ENCODE measurements at places on chromosomes 12 and 14. TPM values are rescaled to one million over a fixed set of nuclear protein-coding genes. Genes with fewer than 3 reads are reported as not detected.
A peak's percentile ranks its signal among the peaks of the same experiment; 100 is the strongest.

GRCh38 chr12:126347421-126347820 is 1282.2 kb downstream of the AACS start:
- H3K4me1 ChIP-seq = no peaks in the 10 kb centered on the region
- H3K27ac ChIP-seq = no peak overlapping the region
- no peak overlapping the region for H3K4me3 ChIP-seq
- no peak for DNase-seq
- no peaks in the 10 kb centered on the region for H3K36me3 ChIP-seq

LMNTD1 gene
- total RNA-seq = not detected

LRP1-AS gene
- not detected for total RNA-seq

ARG2 gene
- 11.4 TPM for total RNA-seq

LIN7A gene
- 8.9 TPM for total RNA-seq

DNA sequence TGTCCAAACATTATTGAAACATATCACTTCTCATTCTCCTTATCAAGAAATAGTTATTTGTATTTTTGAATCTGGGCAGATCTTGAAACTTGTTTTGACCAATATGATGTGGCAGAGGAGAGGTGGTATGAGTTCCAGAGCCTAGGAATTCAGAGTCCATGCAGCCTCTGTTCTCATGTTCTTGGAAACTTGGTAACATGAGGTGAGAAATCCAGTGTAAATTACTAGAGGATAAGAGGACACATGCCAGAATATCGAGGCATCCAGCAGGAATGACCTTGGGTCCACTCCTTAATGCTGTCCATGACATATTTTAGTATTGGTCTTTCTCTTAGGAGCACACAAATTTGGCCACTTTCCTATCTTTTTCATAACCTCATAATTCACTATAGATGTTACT is 1374.6 kb downstream of the FSCB start:
- H3K4me1 ChIP-seq = no peaks in the 10 kb centered on the region
- DNase-seq = no peak
- no peak overlapping the region for H3K4me3 ChIP-seq

DNA sequence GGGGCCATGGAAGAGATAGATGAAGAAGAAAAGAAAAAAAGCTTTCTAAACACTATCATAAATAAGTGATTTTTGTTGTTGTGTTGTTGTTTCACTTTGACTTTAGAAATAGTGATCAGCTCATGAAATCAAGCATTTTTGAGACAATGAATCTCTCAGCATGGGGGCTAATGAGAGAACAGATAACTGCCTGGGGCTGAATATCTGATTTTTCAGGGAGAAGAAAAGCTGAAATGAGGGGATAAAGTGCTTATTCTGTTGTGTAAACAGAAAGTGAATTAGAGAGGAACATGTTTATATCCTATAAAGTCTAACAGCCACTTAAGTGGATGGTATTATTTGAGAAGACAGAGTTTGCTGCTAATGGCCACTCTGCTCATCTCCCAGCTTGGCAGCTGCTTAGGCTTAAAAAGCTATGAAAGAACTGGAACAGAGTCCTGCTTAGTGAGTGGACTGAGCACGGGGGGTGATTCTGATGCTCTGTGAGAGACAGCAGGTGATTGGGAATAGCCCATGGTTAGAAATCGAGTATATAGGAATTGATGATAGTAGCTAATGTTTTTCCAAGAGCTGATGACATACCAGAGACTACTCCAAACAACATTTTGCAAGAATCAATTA is 646.1 kb upstream of the TMEM132C start:
- H3K27me3 ChIP-seq = no peaks in the 10 kb centered on the region
- no peak overlapping the region for H3K27ac ChIP-seq
- no peak for DNase-seq
- H3K4me1 ChIP-seq = no peaks in the 10 kb centered on the region

GRCh38 chr14:96581902-96582301 is 79.7 kb downstream of the PAPOLA start:
- peaks cover 8% of the 10 kb centered on the region for H3K4me1 ChIP-seq
- no peaks in the 10 kb centered on the region for H3K36me3 ChIP-seq
- no peak overlapping the region for H3K27ac ChIP-seq

DNA sequence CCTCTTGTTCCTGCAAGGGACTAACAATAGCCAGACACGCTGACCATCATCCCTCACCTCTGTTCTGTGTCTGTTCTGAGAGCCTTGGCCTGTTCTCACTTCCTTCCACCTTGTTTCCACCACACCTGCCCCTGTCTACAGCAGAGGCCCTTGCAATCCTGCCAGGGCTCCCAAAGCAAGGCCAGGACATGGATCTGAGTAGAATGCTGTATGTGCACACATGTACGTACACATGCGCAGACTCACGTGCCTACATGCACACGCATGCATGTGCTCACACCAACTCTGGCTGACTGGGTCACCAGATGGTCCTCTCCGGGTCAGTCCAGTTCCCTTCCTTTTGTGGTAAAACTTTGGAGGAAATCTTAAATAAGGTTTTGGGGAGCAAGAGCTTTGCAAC is 133.0 kb upstream of the C14orf180 start:
- no peak overlapping the region for H3K27ac ChIP-seq
- no peaks in the 10 kb centered on the region for H3K27me3 ChIP-seq
- H3K36me3 ChIP-seq = no peaks in the 10 kb centered on the region
- H3K4me1 ChIP-seq = no peaks in the 10 kb centered on the region
- no peak overlapping the region for H3K4me3 ChIP-seq

PRH2 gene
- total RNA-seq = 1.4 TPM

DACT1 gene
- 5.9 TPM for total RNA-seq

DNA sequence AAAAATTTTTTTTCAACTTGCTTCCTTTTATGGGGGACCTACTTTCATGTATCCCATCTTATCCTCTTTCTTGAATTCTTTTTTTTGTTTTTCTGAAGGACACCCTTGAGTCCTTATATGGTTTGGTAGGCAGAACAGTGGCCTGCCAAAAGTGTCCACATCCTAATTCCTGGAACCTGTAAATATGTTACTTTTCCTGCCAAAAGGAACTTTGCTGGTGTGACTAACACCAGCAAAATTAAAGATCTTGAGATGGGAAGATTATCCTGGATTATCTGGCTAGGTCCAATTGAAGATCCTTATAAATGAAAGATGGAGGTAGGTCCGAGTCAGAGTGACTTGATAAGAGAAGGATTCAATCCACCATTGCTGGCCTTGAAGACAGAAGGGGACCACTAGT is 5.3 kb downstream of the NUBPL start:
- no peaks in the 10 kb centered on the region for H3K36me3 ChIP-seq
- H3K27ac ChIP-seq = no peak overlapping the region
- H3K4me3 ChIP-seq = no peak overlapping the region
- H3K27me3 ChIP-seq = no peaks in the 10 kb centered on the region
- no peak for DNase-seq

DNA sequence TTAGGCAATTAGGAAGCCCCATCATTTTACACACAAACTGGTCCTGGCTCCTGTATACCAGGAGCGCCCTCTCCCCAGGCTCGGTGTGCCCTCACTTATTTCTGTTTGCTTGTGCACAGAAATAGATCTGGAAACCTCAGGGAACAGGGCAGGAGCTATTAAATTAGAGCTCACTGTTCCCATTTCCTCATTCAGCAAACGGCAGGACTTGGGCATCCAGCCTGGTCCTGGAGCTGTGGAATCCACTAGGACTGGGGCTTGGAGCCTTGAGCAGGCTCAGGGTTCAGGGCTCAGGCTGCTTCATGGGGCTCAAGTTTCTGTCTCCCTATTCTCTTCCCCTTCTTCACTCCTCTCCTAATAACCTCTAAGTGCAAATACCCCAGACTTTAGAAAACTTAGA is 91.3 kb downstream of the VCPKMT start:
- H3K27ac ChIP-seq = peak overlapping the region; percentile 75
- no peak overlapping the region for H3K4me3 ChIP-seq
- no peaks in the 10 kb centered on the region for H3K36me3 ChIP-seq
- H3K27me3 ChIP-seq = no peaks in the 10 kb centered on the region
- H3K4me1 ChIP-seq = peaks cover 28% of the 10 kb centered on the region

RPS6KA5 gene
- 29.3 TPM for total RNA-seq

EPYC gene
- not detected for total RNA-seq

DNA sequence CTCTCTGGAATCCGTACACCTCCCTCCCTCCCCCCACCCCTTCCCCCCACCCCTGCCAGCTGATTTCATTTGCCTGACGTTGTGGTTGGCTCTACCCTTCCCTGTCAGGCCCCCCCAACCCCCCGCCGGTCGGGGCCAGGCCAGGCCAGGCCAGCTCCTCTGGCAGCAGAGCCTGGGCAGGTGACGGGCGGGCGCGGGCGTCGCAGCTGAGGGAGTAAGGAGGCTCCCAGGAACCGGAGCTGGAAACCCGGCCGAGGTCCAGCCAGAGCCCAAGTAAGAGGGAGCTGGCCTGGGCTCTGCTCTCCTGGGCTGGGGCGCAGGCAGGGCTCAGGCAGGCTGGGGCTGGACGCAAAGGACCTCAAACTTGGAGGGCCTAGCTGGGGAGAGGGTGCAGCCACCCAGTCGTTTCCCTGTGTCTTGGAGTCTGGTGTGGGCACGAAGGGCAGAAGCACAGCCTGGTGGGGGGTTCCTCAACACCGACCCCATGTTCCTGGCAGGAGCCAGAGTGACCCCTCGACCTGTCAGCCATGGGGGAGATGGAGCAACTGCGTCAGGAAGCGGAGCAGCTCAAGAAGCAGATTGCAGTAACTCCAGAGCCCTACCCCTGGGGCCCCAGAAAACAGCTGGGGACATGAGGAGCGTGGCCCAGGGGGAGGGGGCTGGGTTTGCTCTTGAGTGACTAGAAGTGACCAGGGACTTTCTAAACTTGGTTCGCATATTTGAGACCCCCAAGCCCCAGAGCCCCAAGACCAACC is at the start of gene GNB3:
GNB3 (plus strand) TSS at position 165 of the 755 bp plus-strand sequence; CDS start at position 528, 363 bp downstream.
- H3K27ac ChIP-seq = no peak within 1 kb of the TSS
- peaks cover 57% of the 10 kb centered on the region for H3K36me3 ChIP-seq
- DNase-seq = no peak
- H3K4me3 ChIP-seq = no peak within 1 kb of the TSS
- no peaks in the 10 kb centered on the region for H3K27me3 ChIP-seq

- H3K4me1 ChIP-seq = no peaks in the 10 kb centered on the region
- no peaks in the 10 kb centered on the region for H3K27me3 ChIP-seq
Observed at GRCh38 chr14:57378661-57379060, 11.7 kb upstream of the NAA30 start.

Data from sigmoid colon (tissue), 7 donors.